ENCODE measurements at places on chromosomes 5 and 9.

DNA sequence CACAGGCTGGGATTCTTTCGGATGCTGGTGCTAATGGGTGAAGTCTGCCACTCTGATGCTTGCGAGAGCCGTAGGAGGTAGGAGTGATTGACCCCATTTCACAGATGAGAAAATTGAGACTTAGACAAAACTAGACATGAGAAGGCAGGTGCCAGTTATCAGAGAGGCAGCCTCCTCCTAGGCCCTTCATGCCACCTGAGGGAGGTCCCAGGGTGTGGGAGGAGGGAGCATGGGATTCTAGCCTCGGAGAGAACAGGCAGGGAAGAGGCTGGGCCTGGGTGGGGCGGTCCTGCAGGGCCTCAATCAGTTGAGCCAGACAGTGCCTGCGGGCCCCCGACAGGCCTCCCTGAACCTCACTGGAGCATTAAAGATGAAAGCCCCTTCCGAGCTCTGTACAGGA, 112.4 kb downstream of the COL23A1 start:
- no peak for DNase-seq

GRCh38 chr5:77103457-77103856, 16.4 kb upstream of the ZBED3 start:
- DNase-seq, result peak; percentile 1

- no peak for DNase-seq
Measured at GRCh38 chr5:174725261-174725990, 1.0 kb downstream of the MSX2 start.

- no peak for DNase-seq
Measured at GRCh38 chr9:4416467-4416866, 73.8 kb upstream of the SLC1A1 start.

DNA sequence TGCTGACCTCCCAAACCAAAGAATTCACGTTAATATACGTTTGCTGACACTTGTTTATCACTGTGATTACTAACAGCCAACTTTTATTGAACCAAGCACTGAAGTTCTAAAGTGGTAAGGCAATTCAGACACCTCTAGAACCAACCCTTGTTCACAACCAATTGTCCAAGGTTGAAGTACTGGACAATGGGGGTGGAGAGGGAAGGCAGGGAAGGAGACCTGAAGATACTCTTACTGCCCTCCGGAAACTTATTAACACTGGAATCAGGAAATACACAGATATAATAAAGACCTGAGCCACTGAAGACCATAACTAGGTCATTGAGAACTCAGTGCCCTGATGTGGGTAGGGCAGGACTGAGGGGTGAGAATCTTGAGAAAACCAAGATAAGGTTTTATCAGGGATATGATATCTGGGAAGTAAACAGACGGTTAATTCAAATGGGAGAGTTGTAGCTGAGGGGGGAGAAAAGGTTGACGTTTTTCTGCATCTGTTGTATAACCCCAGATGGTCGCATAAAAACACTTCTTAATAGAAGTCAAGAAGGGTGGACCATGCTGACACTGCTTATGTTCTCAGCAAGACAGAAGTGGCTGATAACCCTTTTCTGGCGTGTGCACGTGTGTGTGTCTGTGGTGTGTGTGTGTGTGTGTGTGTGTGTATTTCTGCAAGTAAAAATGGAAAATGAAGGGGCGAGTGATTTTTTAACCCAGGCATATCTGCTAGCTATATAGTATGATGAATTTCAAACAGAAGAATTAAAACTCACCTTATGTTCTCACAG, 125.9 kb downstream of the LHFPL2 start:
- no peak for DNase-seq

DNA sequence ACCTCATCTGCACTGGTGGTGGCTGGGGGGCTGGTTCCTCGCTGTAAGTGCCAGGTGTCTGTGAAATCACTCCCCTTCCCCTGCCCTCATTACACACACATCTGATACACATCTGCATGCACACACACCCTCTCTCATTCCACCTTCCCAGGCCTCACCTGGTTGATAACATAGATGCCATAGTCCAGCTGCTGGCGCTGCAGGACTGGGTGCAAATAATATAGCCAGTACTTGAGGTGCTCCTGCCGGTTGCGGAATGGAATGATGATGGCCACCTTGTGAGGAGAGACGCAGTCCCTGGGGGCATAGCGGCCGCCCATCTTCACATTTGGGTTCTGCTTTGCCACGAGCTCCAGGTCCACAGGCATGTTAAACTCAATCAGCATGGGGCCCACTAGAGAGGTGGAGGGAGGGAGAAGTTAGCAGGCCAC, 32.1 kb downstream of the B4GALT1 start:
- no peak for DNase-seq

- no peak for DNase-seq
Measured at GRCh38 chr9:137130176-137130755, 8.7 kb upstream of the GRIN1 start.

DNA sequence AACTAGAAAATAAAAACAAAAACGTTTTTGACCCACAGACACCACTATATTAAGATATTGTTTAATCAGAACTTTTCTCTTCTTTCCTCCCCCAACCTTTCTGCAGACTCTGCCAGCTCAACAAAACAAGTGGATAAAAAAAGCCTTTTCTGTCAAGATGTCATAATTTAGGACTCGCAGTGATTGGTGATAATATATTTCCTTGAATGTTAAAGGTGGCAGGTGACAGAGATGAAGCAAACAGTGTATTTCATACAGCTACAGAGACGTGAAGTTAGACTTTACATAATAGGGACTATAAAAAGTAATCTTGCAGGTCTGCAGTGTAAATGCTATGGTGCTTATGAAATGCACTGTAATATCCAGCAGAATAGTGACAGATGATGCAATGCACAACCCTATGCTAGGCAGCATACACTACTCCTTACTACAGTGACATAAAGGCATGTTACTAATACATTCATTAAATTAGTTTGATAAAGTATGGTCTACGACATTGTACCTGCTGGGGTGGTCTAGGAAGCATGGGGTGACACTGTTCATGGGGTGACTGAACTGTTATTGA, 326.7 kb upstream of the GRAMD2B start:
- DNase-seq, result no peak

DNA sequence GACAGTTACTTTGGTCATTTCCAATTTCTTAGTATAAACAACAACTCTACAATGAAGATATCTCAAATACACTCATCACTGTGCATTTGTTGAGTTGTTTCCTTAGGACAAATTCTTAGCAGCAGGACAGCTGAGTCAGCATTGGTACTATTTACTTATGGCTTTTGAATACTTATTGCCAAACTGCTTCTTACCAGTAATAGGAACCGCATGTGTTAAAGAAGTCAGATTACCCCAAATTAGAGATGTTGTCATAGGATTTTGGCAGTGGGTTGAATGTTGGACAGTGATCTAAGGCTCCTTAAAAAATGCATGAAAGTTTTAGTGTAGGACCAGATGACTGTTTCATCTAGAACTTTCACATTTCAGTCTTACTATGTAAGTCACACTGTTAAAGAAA, 280.1 kb upstream of the DMRT1 start:
- peak; percentile 18 for DNase-seq

- no peak for DNase-seq
Measured at GRCh38 chr5:91495699-91496098, 112.6 kb upstream of the ARRDC3 start.

DNA sequence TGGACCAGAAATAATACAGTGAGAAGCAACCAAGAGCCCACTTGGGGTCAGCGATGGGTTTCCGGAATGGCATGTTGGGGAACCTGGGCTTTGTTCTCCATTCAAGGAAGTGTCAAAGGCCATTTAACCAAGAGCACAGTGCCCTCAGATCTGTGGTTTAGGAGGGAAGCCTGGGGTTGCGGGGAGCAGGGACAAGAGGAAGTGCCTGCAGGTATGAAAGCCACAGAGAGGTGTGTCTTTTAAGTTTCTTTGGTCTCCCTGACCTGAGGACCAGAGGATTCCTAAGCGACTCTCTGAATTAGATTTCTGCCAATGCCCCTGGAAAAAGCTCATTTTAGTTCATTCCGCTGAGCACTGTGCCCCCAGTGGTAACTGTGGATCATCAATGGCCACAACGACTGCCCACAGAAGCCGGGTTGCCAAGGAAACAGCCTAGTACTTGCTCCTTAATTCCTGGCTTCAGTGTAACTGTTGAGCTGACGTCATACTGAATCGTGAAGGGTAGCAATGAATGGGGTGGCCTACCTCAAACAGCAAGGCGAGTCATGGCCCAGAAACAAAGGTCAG, 107.3 kb upstream of the SPIN1 start:
- peak; percentile 11 for DNase-seq

DNA sequence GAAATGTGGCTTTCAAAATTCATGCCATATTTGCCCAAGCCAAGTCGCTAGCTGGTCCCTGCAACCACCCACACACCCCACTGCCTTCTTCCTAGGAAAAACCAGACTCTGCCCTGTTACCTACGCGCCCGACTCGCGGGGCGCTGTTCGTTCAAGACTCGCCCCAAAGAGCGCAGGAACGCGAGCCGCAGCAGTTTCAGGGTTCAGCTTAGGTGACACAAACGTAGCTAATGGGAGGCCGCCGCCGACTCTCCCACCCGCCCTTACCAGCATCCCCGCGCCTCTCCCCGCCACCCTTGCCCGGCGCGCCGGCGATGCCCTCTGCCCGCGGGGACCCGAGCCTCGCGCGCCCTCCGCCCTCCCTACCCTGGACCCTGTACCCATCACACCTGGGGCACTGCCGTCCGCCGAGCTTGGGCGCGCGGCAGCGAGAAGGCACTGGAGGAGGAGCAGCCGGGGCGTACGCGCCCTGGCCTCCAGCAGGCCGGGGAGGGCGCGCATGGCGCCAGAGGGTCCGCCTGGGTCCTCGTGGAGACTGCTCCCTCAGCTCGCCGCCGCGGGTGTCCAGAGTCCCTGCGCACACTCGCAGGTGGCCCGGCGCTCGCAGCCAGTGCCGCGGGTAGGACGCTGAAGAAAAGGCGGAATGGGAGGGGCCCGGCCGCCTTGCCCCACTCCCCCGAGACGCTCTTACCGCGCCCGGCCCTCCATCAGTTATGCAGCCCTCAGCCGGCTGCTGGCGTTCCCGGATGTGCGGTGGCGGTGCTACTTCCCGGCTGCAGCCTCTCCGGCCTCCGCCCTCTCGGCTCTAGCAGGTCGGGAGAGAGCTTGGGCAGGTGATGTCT, at the start of gene EMB:
Gene EMB (minus strand): TSS at position 638 of the 842 bp plus-strand sequence. CDS start 137 bp downstream, at position 501.
- DNase-seq, result peak; percentile 1

- DNase-seq, result no peak
Measured at GRCh38 chr5:166595274-166595951, 1696.0 kb upstream of the WWC1 start.
